Activated CD4-positive, alpha-beta T cell treated with anti-CD3 and anti-CD28 coated beads, Interleukin-2, amount 50 U/mL, for 4 hours (primary cell): ENCODE measurements at places on chromosomes 11 and 22.

GRCh38 chr11:28874706-28875105 is 766.5 kb downstream of the METTL15 start:
- DNase-seq = no peak

DNA sequence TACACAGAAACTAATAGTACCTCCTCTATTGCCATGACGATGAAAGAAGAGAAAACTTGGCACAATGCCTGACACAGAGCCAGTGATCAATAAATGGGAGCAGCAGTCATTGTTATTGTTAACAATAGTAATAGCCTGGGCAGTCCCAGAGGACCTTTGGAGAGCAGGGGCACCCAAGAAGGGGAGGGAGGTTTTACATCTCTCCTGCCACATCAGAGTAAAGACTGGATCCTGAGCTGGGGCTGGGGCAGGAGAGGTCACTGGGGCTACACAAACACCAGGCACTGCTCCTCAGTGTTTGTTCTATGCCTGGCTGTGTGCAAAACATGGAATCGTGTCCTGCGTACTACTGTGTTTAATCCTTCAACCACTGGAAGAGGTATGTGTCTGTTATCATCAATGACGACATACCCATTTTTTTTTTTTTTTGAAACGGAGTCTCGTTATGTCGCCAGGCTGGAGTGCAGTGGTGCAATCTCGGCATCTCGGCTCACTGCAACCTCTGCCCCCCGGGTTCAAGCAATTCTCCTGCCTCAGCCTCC is 25.0 kb upstream of the CREB3L1 start:
- no peak for DNase-seq

GRCh38 chr22:23579870-23580575 is at the start of gene IGLL1:
TSS of gene IGLL1 (minus strand) at chr22:23580290. CDS start at chr22:23580190, 100 bp downstream.
- no peak for DNase-seq

DNA sequence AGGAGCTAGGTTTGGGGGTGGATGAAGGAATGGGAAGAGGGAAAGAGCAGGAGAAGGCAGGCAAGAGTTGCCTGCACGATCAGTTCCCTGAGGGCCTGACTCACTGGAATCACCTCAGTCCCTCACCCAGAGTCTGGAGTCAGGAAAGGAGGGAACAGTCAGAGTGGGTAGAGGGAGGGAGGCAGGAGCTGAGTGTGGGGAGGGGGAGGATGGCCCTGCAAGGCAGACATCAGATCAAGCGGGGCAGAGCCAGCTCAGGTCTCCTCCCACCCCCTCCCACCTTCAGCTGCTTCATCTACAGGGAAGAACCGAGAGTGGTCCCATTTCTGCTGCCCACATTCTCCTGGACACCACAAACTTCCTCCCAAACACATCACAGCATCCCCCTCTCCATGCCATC is 58.9 kb downstream of the PDE2A start:
- DNase-seq = no peak

GRCh38 chr11:126101251-126101929 is 38.7 kb upstream of the CDON start:
- DNase-seq = no peak

- DNase-seq = no peak
These were observed 20.3 kb downstream of the NEAT1 start for GRCh38 chr11:65442842-65443331.

DNA sequence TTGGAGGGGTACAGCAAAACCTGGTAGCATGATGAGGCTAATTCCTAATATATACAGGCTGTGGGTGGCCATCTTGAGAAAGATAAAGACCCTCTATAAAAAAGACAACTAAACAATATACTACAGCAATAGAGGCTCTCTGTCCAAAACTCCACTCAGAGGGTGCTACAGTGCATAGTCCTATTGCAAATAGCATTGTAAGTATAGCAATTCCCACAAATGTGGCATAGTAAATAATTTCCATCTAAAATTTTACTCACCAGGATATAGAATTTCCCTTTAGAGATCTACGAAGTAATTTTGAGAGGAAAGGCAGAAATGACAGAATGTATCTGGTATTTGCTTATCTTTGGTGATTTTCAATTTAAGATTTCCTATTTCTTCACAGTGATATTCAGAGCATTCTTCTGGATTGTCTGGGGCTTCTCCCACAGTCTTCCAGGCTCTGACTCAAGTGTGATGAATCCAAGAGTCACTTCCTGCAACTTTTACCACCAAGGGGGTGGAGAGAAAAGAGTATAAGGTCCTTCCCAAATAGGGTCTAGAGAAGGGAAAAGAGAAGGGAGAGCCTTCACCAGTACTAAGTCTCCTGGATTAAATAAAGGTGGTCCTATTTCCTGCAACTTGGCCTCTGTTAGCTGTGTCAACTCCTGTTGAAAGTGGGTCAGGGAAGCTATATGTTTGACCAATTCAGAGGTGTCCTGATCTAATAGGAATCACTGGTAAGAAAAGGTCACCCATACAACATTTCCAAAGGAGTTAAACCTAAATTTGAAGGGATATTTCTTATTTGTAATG is 1054.7 kb upstream of the CNTN5 start:
- no peak for DNase-seq

GRCh38 chr11:44305470-44306051 is 4.4 kb downstream of the ALX4 start:
- DNase-seq = peak; percentile 11

DNA sequence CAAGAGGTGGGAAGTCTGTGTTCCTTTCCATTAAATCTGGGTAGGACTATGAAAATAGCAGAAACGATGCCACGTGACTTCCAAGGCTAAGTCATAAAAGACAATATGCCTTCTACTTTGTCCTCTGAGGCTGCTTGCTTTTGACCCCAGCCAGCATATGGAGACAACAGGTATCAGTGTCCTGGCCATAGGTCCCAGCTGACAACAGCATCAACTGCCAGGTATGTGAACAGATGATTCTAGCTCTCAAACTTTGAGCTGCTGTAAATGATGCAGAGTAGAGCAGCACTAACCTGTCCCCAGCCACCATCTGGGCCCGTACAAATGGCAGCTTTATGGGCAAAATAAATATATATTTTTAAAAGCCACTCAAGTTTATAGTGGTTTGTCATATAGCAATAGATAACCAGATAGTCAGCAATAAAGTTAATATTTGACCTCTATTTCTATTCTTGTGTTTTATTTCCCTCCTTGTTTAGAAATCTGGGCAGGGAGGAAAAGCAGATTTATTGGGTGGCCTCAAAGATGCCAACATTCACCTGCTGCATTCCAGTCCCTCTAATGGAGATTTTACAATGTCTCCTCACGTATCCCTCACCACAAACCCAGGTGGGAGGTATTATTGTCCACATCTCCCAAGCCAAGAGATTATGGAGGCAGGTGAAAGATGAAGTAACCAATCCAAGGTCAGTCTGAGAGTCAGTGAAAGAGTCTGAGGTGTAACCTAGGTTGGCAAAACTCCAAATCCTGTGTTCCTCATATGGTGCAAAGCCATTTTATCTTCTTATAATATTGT is 209.6 kb upstream of the LARGE1 start:
- DNase-seq = no peak

GRCh38 chr11:2317354-2318050 is 15.7 kb downstream of the TSPAN32 start:
- DNase-seq = no peak

- peak; percentile 58 for DNase-seq
These were observed 35.0 kb upstream of the JAM3 start for GRCh38 chr11:134033696-134034491.

DNA sequence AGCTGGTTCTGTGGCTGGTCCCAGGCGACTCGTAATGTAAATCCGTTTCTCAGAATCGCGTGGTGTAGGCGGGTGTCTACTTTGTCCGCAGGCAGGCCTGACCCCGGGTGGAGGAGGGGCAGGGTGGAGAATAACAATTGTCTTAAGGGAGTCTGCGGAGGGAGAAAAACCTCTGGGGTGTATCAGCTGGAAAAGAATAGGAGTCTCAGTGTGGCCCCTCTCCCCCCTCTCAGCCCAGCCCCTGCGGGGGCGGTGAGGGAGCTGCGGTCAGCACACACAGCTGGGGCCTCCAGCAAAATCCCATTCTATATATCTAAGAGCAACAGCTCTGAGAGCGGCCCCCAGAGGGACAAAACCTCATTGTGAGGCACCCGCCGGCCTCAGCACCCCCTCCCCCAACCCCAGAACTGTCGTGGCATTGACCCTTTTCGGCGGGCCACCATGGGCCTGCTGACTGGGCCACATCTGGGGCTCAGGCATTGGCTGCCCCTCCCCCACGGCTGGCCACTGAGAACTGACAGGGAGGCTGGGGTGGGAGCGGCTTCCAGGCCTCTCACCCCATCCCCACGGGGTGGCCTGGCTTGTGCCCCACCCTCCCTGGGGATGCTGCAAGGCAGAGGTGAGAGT is 2.7 kb upstream of the MYRF start:
- no peak for DNase-seq

DNA sequence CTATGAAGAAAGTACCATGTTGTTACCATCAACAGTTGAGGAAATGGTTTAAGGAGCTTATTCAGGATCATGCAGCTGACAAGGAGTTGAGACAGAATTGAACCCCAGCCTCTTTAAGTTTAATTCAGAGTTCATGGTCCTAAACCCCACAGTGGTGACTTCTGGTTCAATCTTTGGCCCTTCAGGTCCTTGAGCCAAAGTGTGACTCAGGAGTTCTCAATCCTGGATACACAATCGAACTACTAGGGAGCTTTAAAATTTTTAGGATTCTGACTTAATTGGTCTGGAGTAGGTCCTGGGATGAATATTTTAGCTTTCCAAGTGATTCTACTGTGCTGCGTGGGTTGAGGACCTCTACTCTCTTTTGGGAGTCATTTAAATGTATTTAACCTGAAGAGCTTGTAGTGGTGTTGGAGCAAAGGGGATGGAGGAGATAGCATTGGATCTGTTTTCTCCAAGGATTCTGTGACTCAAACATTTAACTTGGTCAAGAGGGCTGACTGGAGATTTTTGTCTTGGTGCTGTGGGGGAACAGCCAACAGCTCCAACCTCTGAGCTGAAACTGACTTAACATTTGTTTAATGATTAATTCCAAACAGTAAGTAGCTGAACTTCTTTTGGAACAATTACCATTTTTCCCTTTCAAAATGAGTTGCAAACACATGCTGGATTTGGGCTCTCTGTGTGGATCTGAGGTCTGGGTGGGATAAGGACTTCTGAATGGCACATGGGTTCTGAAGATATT is 80.1 kb downstream of the INSC start:
- DNase-seq = no peak

DNA sequence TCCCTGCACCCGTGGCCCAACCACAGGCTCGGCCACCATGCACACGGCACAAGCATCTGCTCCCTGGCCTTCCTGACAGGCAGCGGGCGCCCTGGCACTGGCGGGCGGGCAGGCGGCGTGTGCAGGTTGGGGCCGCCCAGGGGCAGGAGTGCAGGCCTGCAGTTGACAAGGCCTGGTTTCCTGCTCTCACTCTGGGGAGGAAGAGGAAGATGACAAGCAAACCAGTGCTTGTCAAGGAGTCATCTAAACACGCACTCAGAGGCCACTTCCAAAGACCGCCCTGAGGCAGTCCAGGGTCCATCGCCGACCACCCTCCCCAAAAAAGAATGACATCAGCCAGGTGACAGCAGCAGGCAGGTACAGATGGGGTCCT is 65.3 kb upstream of the LINC01488 start:
- no peak for DNase-seq

GRCh38 chr11:62883673-62884072 is 3.0 kb downstream of the SLC3A2 start:
- DNase-seq = no peak

DNA sequence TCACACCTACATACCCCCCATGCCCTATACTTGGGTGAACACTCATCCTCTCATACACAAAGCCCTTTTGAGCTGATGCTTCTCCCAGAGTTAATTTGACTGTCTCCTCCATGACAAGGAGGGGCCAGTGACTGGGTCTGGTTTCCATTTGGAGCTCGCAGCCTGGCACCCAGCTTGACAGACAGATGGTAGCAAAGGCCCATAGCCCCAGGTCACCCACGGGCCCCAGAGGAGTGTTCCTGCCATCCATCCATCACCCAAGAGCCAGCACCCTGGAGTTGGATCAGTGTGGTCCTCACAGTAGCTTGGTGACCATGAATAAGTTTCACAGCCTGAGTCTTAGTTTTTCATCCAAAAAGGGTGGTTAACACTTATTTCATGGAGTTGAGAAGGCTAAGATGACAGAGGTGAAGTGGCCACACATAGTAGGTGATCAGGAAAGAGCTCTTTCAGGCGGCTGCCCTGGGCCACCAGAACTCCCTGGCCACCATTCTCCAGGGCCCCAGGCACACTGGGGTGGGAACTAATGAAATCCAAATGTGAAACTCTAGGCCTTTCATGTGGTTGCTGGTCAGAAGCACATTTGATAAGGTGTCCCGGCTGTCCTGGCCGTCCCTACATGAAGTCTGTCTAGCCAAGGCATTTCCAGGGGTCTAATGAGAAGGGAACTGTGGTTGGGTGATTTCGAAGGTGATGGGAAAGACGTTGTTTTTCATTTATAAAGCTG is 42.4 kb downstream of the LIF start:
- DNase-seq = no peak

- no peak for DNase-seq
These were observed 22.3 kb upstream of the KCNJ11 start for GRCh38 chr11:17410606-17411379.

GRCh38 chr11:85886089-85887056 is 31.2 kb downstream of the CCDC83 start:
- no peak for DNase-seq

- no peak for DNase-seq
These were observed 15.4 kb upstream of the CASTOR1 start for GRCh38 chr22:30304495-30305244.

DNA sequence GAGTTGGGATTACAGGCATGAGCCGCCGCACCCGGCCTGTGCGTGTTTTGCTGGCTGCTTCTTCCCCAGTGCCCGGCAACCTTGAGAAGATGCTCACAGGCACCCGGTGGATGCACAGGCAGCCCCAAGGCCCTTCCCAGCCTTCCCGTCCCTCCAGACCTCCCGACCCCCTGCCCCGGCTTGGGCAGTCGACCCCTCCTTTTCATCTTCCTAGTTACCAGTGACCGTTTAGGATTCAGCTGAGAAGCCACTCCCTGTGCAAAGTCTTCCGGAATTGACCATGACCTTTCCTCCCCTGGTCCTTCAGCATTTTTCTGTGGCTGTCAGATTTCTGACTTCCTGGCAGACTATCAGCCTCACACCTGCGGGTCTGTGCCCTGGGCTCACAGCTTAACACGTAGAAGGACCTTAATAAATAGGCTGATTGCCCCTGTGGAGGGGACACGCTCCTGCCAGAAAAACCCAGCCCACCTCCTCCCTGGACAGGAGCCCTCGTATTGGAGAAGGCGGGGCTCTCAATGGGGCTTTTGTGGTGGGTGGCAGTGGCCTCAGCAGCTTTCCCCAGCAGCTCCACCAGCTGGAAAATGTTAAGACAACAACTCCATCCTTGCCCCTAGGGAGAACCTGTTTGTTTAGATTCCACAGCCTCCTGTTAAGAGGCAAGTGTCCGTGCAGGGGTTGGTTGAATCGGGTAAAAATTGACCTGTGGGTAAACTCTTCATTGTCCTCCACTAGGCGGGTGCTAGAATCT is 10.4 kb upstream of the ANO1 start:
- DNase-seq = no peak

GRCh38 chr22:29886596-29886995 is 3.6 kb downstream of the MTMR3 start:
- no peak for DNase-seq

DNA sequence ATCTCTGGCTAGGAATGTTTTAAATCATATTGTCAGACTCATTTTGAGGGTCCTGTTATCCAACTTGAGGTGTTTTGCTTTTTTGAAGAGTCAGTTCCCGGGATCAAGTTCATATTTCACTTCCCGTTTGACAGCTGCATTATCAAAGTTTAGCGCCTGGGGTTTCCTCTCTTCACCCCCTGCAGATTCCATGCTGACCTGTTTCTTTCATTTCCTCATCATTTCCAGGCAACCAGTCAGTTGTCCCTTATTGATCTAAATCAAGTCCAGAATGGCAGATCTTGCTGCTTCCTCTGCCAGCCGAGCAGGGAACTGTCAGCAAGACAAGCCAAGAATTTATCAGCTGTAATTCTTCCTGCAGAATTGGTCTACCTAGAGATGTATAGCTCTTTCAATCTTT is 197.6 kb upstream of the SYN3 start:
- no peak for DNase-seq
